ENCODE measurements at places on chromosomes 3 and 15. TPM values are rescaled to one million over a fixed set of nuclear protein-coding genes. Genes with fewer than 3 reads are reported as not detected.

TM4SF1 gene
- total RNA-seq, result 125 TPM

NANOGP8 gene
- total RNA-seq, result 0.44 TPM

FOXB1 gene
- not detected for total RNA-seq

GOLGA6L4 gene
- 2.4 TPM for total RNA-seq

IL20RB gene
- total RNA-seq, result 94.7 TPM

TRH gene
- total RNA-seq, result not detected

XYLB gene
- total RNA-seq, result 2.4 TPM

RGMA gene
- 40.5 TPM for total RNA-seq

PTX3 gene
- total RNA-seq, result 0.16 TPM

SLC51B gene
- not detected for total RNA-seq

MBNL1 gene
- 95.4 TPM for total RNA-seq

EBLN2 gene
- total RNA-seq, result 2.1 TPM

PRR20G gene
- total RNA-seq, result not detected

DAZL gene
- not detected for total RNA-seq

All from esophagus mucosa (tissue), 1 donor.